T-cell (primary cell): ENCODE measurements at places on chromosomes 5 and 9. TPM values are rescaled to one million over a fixed set of nuclear protein-coding genes. Genes with fewer than 3 reads are reported as not detected.

- no peaks in the 10 kb centered on the region for H3K4me1 ChIP-seq
- no peak overlapping the region for H3K4me3 ChIP-seq
- no peaks in the 10 kb centered on the region for H3K36me3 ChIP-seq
- DNase-seq: no peak
- H3K27ac ChIP-seq: no peak overlapping the region
- peaks cover 9% of the 10 kb centered on the region for H3K27me3 ChIP-seq
Observed at GRCh38 chr5:11909471-11909870, 5.2 kb upstream of the CTNND2 start.

GRCh38 chr5:156376751-156377150 lies 49.8 kb downstream of the SGCD start:
- no peak overlapping the region for H3K4me3 ChIP-seq
- no peaks in the 10 kb centered on the region for H3K4me1 ChIP-seq
- no peaks in the 10 kb centered on the region for H3K36me3 ChIP-seq
- peaks cover 2% of the 10 kb centered on the region for H3K27me3 ChIP-seq
- DNase-seq: no peak

CSF1R gene
- total RNA-seq: 0.95 TPM

DNA sequence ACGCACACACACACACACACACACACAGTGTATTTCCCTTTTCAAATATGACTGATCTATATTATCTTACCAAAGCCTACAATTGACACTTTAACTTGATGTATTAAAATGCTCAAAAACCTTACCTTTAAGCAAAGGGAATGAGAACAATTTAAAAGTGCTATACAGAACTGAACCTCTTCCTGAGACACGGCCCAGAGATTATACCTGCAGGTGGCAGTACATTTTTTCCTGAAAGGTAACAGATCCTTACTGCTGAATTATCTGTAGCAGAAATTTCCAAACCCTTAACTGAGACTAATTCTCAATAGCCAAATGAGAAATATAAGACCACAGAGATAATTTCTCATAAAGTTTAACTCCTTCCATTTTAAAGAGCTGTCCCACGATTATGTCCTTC lies 91.1 kb downstream of the MYO10 start:
- no peaks in the 10 kb centered on the region for H3K36me3 ChIP-seq
- H3K27ac ChIP-seq: no peak overlapping the region
- no peak overlapping the region for H3K4me3 ChIP-seq
- H3K27me3 ChIP-seq: peaks cover 2% of the 10 kb centered on the region
- H3K4me1 ChIP-seq: no peaks in the 10 kb centered on the region
- DNase-seq: no peak

- H3K27ac ChIP-seq: no peak overlapping the region
- H3K4me1 ChIP-seq: peaks cover 3% of the 10 kb centered on the region
- H3K27me3 ChIP-seq: no peaks in the 10 kb centered on the region
- H3K4me3 ChIP-seq: no peak overlapping the region
- no peaks in the 10 kb centered on the region for H3K36me3 ChIP-seq
Observed at GRCh38 chr5:67414712-67415111, 218.1 kb upstream of the CD180 start.

GRCh38 chr5:6780802-6781391 lies 67.7 kb downstream of the TENT4A start:
- no peaks in the 10 kb centered on the region for H3K36me3 ChIP-seq
- no peak for DNase-seq
- no peak overlapping the region for H3K4me3 ChIP-seq

FOXI1 gene
- total RNA-seq: not detected

KLF4 gene
- 1.5 TPM for total RNA-seq

GRCh38 chr9:79408617-79409016 lies 163.1 kb upstream of the TLE4 start:
- no peak overlapping the region for H3K27ac ChIP-seq
- H3K36me3 ChIP-seq: no peaks in the 10 kb centered on the region
- no peaks in the 10 kb centered on the region for H3K27me3 ChIP-seq
- H3K4me3 ChIP-seq: no peak overlapping the region
- H3K4me1 ChIP-seq: no peaks in the 10 kb centered on the region

PAX5 gene
- 2.4 TPM for total RNA-seq

WNT8A gene
- not detected for total RNA-seq

DNA sequence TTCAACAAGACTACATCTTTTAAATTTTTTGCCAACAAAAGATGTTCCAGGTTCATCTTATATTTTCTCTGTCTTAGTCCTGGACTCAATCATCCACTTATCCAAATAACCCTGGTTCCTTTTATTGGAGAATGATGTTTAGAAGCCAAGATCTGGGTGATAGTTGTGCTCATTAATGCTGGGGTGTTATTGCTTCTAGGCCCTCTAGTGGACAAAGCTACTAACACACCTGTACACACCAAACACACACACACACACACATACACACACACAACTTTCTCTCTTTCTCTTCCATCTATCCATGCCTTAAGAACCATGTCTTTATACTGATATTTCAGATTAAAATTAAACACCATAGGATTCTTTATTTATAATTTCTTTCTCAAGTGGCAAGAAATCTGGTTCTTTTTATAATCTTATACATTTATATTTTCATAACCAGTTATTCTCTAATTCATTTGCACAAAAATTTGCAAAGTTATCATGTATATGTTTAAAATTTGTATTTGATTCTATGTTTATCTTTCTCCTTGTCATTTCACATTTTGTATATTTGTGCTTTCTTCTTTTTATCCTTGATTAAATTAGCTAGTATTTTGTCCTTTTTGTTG lies 179.1 kb upstream of the SMIM23 start:
- H3K36me3 ChIP-seq: no peaks in the 10 kb centered on the region
- no peaks in the 10 kb centered on the region for H3K27me3 ChIP-seq
- H3K27ac ChIP-seq: no peak overlapping the region
- DNase-seq: no peak
- H3K4me3 ChIP-seq: no peak overlapping the region

DNA sequence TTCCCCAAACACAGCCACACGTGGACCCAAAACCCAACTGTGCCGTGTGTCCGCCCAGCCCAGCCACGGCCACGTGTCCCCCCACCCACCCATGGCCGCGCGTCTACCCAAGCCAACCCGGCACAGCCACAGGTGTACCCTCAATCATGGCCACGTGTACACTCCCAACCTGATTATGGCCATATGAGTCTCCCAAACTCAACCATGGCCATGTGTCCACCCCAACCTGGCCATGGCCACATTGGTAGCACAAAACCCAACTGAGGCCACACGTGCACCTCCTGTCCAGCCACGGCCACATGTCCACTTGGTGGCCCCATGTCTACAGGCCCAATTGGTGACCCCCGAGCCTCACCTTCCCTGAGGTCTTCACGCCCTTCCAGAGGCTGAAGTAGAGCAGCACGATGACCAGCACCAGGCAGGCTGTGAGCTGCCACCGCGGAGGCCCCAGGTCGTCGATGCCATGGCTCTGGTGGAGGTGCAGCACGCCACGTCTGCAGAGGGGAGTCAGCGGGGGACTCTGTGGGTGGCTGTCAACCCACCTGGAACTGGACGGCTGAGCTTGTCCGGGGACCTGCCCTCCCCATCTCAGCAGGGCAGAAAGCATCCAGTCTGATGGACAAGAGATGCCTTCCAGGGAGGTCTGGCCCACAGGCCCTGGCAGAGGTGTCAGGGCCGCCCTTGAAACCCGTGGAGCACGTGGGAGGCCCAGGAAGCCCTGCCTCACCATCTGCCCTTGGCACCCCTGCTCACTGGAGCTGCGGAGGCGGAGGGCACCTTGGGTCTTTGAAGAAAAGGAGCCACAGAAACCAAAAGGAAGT lies 23.5 kb downstream of the SLC6A3 start:
- DNase-seq: no peak
- no peak overlapping the region for H3K4me3 ChIP-seq
- H3K27ac ChIP-seq: no peak overlapping the region
- no peaks in the 10 kb centered on the region for H3K36me3 ChIP-seq
- no peaks in the 10 kb centered on the region for H3K27me3 ChIP-seq
- no peaks in the 10 kb centered on the region for H3K4me1 ChIP-seq

DNA sequence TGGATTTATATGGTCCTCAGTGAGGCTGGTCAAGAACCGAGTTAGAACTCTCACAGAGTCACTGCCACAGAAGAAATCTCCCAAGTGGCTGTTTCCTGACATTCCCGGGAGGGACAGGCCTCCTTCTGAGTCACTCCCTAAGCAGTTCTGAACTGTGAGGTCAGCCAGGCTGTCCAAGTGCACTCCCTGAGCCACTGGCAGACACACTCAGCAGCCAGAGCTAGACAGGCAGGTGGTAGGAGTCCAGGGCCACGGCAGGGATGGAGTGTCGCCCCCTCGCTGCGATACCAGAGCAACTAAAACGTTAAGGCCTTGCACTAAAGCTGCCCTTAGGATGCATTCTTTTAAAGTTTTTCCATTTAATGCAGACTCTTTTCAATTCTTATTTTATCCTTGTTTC lies 3.4 kb downstream of the IL4 start:
- H3K4me3 ChIP-seq: no peak overlapping the region
- H3K27me3 ChIP-seq: no peaks in the 10 kb centered on the region
- no peak for DNase-seq
- no peaks in the 10 kb centered on the region for H3K4me1 ChIP-seq

ACSL6 gene
- total RNA-seq: 27.8 TPM

SUSD3 gene
- total RNA-seq: 59.3 TPM

SPATA31E1 gene
- total RNA-seq: not detected

DNA sequence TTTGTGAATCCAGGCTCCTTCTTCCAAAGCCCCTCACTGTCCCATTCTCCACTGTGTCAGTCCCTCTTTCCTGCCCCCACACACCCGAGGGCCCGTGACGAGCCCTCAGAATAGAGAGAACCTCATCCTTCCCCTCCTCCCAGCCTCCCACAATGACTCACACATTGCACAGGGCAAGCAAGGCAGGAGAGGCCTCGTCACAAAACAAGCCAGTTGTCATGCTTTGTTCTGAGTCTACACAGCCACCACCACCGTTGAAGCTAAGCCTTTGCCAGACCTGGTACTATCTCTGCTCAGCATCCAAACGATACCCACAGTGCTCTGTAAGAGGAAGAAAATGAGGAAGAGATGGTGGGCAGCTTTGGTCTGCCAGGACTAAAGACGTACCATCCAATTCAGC lies 142.2 kb upstream of the ZNF366 start:
- H3K27me3 ChIP-seq: no peaks in the 10 kb centered on the region
- no peak overlapping the region for H3K27ac ChIP-seq
- no peak overlapping the region for H3K4me3 ChIP-seq

GRCh38 chr5:141508798-141509611 lies 20.1 kb downstream of the PCDHGC5 start:
- no peak overlapping the region for H3K27ac ChIP-seq
- H3K4me1 ChIP-seq: no peaks in the 10 kb centered on the region
- H3K27me3 ChIP-seq: no peaks in the 10 kb centered on the region
- no peak for DNase-seq

- DNase-seq: no peak
- H3K27me3 ChIP-seq: no peaks in the 10 kb centered on the region
- no peaks in the 10 kb centered on the region for H3K36me3 ChIP-seq
- no peaks in the 10 kb centered on the region for H3K4me1 ChIP-seq
Observed at GRCh38 chr9:101693546-101694336, 44.7 kb downstream of the GRIN3A start.

SPACA9 gene
- 1.2 TPM for total RNA-seq

INSL6 gene
- not detected for total RNA-seq

GRCh38 chr9:115374724-115375268 lies 256.8 kb upstream of the TNC start:
- no peaks in the 10 kb centered on the region for H3K36me3 ChIP-seq
- DNase-seq: no peak
- no peaks in the 10 kb centered on the region for H3K4me1 ChIP-seq

IFNB1 gene
- total RNA-seq: not detected

DNA sequence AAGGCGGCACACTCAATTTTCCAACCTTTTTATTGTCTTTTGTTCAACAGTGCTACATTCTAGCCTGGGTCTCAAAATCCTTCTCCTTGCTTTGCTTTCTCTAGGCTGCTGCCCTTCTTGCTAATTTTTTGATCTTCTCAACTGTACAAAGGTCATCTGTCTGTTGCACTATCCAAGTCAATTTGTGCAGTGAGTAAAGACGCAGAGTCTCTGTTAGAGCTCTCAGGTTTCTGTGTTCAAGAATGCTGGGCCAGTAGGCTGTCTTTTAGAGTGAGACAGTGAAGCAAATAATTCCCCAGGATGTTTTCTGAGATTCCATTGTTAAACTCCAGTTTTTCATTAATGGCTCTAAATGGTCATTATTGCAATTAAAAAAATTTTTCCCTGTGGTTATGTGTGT lies 255.7 kb upstream of the ACTBL2 start:
- no peak overlapping the region for H3K27ac ChIP-seq
- H3K36me3 ChIP-seq: no peaks in the 10 kb centered on the region
- no peaks in the 10 kb centered on the region for H3K27me3 ChIP-seq
- no peak overlapping the region for H3K4me3 ChIP-seq
- no peak for DNase-seq
- no peaks in the 10 kb centered on the region for H3K4me1 ChIP-seq

FGF10 gene
- not detected for total RNA-seq

DNA sequence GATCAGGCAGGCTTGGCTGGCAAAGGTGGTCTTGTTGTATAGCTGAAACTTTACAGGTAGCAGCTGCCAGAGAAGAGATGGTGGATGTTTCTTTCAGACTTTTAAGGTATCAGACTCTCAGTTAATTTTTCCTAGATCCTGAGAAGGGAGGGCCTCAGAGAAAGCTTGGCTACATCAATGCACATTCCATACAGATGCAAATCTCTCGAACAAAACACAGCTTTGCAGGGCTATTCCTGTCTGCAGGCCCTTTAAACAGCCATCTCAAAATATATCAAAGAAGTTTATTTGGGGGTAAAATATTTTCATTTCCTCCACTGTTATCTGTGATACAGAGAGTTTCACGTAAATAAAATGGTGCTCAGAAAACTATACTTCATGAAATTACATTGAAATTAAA lies 1584.4 kb downstream of the EFNA5 start:
- H3K4me1 ChIP-seq: no peaks in the 10 kb centered on the region
- no peak overlapping the region for H3K27ac ChIP-seq
- no peak for DNase-seq

ADAMTS2 gene
- total RNA-seq: not detected

- H3K36me3 ChIP-seq: no peaks in the 10 kb centered on the region
- H3K4me3 ChIP-seq: no peak overlapping the region
- H3K4me1 ChIP-seq: no peaks in the 10 kb centered on the region
- H3K27ac ChIP-seq: no peak overlapping the region
- no peaks in the 10 kb centered on the region for H3K27me3 ChIP-seq
Observed at GRCh38 chr9:81513059-81513458, 176.3 kb downstream of the TLE1 start.

DNA sequence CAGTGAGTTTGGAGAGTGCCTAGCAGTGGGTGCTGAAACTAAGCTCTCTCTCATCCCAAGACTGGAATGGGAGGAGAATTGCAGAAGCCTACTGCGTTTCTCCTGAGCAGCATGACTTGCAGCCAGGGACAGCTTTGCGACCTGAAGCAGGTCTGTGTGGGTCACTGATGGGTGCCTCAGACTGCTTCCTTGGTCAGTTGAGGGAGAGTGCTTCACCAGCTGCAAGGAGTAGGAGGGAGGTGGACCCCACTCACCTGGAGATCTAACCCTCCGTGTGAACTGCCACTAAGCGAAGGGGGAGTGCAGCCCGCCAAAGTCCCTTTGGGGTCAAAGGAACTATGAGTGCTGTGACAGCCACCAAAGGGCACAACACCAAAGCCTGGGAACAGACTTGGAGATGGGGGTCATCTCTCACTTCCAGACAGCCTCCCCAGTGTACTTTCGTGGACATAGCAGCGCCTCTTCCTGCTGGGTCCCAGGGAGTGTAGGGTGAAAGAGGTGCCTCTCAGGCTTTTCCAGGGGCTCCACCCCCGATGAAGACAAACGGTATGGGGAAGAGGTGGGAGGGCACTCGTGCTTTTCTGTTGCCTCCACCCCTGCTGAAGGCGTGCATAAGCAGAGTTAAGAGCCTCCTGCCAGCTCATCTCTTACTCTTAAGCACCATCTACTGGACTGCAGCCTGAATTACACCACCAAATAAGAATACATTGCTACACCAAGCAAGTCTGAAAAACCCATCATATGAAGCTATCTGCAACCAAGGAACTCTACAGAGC lies 34.3 kb upstream of the MACIR start:
- H3K36me3 ChIP-seq: no peaks in the 10 kb centered on the region
- no peak overlapping the region for H3K27ac ChIP-seq
- no peaks in the 10 kb centered on the region for H3K4me1 ChIP-seq
